Activated CD4-positive, CD25-positive, alpha-beta regulatory T cell treated with anti-CD3 and anti-CD28 coated beads, Interleukin-2, amount 50 U/mL, for 24 hours (primary cell): ENCODE measurements at places on chromosomes 13 and 19.

GRCh38 chr19:40383668-40384248, 6.2 kb downstream of the HIPK4 start:
- no peak for ATAC-seq

GRCh38 chr19:37933937-37934358, 26.9 kb downstream of the SIPA1L3 start:
- no peak for ATAC-seq

GRCh38 chr13:92097337-92097903, 699.0 kb downstream of the GPC5 start:
- no peak for ATAC-seq

DNA sequence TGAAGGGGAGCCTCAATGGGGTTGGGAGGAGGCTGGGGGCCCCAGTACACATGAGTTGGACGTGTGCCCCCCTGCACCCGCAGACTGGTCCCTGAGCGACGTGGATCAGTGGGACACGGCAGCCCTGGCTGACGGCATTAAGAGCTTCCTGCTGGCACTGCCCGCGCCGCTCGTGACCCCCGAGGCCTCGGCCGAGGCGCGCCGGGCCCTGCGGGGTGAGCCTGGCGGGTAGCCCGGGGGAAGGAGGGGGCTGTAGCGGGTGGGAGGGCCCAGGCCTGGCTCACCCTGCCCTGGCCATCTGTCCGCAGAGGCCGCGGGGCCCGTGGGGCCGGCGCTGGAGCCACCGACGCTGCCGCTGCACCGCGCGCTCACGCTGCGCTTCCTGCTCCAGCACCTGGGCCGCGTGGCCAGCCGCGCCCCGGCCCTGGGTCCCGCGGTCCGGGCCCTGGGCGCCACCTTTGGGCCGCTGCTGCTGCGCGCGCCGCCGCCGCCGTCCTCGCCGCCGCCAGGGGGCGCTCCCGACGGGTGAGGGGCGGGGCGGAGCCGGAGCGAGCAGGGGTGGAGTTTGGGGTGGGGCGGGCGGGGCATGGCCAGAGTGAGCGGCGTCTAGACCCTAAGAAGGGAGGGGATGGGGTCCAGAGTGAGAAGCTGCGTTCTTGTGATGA, 8.1 kb downstream of the PIK3R2 start:
- ATAC-seq = peak; percentile 91

DNA sequence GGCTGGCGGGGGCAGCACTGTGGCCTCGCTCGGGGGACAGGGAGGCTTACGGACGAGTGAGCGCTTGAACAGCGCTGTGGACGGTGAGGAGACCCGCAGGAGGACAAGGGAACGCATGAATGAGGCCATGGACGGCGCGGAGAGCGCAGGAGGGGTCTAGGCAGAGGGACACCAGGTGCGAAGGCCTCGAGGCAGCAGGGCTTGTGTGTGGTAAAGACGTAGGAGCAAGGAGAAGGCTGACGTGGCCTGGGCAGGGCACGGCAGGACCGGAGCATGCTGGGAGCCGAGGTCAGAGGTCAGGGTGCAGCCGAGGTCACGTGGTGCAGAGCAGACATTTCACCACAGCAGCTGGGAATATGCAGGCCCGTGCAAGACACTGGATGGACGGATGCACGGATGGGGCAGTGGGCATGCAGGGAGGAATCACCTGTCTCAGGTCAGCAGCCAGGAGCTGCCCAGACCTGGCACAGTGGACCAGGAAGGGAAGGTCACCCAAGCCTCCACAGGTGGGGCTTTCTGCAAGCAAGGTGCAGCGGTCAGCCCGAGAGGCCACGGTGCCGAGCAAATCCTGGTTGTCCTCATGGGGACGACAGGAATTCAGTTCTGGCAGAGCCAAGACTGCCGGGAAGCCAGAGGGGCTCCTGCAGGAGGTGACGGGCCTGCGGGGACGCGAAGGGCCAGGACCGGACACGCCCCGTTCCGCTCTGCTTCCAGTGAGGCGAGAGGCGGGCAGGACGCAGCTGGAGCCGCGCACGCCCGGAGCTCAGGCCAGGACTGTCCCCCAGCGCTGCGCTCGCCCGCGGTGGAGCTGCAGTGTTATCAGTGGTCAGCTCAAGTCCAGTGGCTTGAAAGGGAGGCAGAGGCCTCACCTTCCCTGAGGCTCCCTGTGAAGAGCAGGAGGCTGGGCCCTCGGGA, 72.2 kb downstream of the RASA3 start:
- ATAC-seq = no peak

- ATAC-seq = peak; percentile 79
Observed at GRCh38 chr13:40433577-40433976, 232.9 kb downstream of the FOXO1 start.

GRCh38 chr19:14511229-14511593, 7.0 kb downstream of the DNAJB1 start:
- ATAC-seq = no peak

GRCh38 chr19:48810151-48810550, 678 bp downstream of the BCAT2 start:
- no peak for ATAC-seq
